ENCODE measurements at places on chromosomes 5 and 9.

DNA sequence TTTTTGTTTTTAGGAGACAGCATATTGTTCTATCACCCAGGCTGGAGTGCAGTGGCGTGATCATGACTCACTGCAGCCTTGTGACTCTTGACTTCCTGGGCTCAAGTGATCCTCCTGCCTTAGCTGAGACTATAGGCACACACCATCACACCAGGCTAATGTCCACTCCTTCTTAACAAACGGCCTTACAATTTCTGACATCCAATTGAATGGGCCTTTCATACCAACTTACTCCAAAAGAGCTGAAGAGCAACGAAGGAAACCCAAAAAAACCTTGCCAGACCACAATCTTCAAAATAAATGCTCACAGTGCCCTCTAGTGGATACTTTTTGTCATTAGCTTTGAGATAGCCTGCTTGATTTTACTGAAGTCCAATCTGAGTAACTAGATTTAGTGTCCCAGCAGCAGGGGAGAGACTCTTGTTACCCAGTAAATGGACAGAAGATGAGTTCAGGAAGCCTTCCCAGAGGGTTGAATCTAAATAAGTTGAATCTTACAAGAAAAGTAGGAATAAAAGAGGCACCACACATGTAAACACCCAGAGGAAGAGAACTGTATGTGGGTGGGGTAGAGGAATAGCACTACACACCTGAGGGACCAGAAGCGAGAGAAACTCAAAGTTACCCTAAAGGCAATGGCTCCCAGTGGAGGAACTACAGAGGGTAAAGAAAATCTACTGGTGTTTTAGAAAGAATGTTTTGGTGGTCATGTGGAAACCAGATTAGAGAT is 9.3 kb downstream of the ZNF622 start:
- DNase-seq: no peak

DNA sequence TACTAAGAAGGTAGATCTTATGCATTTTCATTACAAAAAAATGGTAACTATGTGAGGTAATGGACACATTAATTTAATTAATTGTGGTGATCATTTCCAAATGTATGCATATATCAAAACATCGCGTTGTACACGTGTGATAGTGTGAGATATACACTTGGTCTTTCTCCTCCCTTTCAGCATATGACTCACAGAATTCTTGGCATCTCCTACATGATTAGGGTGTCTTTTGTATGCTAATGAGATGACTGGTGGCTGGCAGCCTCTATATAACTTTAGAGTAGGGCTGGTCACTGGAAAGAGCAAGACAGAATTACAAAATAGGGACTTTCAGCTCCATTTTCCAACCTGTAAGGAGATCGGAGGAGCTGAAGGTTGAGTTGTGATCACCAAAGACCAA is 1167.6 kb downstream of the CDH12 start:
- DNase-seq: no peak

DNA sequence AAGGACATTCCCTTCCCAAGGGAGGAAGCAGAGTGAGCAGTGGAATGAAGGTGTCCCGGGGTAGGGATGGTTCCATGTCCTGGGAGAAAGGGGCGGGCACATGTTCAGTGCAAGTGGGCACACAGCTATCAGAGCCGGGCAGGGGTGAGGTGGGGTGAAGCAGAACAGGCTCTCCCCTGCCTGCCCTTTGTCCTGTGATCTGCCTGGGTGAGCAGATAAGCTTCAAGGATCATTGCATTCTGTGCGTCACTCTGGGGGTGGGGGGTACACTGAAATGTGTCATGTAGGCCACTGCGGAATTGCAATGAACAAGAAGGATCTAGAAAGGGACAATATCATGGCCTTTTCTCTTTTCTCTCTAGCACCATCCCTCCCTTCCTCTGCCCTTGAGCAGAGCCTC is 61.7 kb upstream of the SHB start:
- no peak for DNase-seq

- DNase-seq: no peak
These were observed 15.0 kb upstream of the GPX3 start for GRCh38 chr5:151005187-151005949.

- no peak for DNase-seq
These were observed 385.8 kb upstream of the PCSK5 start for GRCh38 chr9:75504721-75505120.

GRCh38 chr9:3343671-3344070 is 182.1 kb downstream of the RFX3 start:
- no peak for DNase-seq

GRCh38 chr9:133204993-133205336 is 4.1 kb downstream of the OBP2B start:
- DNase-seq: no peak

DNA sequence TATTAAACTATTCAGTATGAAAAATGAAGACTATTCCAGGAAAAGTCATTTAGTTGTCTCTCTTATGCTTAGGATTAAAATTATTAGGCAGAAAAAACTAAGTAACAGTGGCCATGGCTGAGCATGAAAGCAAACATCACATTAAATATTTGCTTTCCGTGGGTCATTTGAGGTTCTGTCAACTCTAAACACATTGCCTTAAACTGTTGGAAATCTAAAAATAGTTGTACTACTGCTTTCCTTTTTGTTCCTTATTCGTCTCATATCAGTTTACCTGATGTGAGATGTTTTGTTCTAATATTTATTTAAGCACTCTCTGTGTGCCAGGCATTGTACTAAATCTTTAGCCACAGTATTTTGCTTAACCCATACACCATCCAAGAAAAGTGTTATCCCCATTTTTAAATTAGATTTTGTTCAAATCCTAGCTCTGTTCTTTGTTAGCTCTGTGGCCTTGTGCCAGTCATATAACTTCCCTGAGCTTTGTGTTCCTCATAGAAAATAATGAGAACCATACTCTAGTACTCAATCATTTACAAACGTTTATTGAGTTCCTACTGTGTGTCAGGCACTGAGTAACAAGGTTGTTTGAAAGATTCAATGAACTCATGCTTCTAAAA is 18.7 kb upstream of the ZNF608 start:
- no peak for DNase-seq

GRCh38 chr5:152125661-152126205 is 201.1 kb upstream of the GLRA1 start:
- DNase-seq: no peak

GRCh38 chr5:93831449-93831848 is 90.0 kb upstream of the POU5F2 start:
- no peak for DNase-seq

- no peak for DNase-seq
These were observed 17.9 kb downstream of the TMEM245 start for GRCh38 chr9:109101810-109102209.

DNA sequence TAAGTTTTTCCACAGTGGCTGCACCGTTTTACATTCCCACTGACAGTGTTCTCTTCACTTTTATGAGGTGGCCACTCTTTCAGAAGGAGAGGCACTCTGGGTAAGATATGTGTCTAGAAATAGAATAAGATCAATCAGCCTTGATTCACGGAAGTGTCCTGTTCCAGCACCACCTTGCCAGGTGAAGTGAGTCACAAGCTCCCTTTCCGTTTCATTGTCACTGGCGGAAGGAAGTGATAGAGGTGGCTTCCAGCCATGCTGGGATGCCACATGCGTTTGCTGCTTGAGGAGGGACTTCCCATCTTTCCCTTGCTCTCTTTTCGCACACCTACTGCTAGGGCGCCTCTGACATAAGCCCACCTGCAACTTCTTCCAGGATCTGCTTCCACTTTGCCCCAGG is 217.1 kb downstream of the PIK3R1 start:
- DNase-seq: no peak

DNA sequence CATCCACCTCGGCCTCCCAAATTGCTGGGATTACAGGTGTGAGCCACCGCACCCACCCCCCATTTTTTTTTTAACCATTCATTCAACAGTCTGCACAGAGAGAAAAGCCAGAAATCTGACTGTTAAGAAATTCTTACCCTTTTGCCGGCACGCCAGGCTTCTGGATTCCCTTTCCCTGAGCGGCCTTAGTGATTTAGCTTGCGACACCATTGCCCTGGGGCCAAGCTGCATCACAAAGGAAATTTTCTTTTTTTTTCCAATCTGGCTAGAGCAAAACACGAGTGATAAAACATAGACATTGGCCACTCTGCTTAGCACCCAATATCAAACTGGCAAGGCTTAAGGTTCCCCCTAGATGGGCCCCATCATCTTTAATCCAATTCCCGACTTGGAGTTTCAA is 21.2 kb upstream of the ATOSB start:
- no peak for DNase-seq

DNA sequence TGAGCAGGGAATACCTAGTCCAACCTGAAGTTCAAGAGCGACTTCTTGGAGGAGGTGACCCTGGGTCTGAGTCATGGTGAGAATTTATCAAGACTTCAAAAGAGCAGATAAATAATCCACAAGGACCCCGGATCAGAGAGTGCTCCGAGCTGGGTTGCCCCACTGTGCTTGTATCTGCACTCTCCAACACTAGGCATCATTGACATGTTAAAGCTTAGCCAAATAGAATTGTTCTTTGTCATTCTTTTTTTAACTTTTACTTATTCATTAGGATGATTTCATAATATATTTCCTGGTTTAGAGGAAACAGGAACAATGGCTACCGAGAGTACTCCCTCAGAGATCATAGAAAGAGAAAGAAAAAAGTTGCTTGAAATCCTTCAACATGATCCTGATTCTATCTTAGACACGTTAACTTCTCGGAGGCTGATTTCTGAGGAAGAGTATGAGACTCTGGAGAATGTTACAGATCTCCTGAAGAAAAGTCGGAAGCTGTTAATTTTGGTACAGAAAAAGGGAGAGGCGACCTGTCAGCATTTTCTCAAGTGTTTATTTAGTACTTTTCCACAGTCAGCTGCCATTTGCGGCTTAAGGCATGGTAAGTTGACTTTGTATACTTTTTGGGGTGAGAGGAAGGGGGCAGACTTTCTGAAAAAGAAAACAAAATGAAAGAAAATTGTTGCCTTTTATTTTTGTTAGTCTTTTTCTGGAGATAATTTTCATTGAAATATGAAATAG is at the start of gene CARD6:
Gene CARD6 (plus strand): TSS at position 300 of the 738 bp plus-strand sequence. CDS start 16 bp downstream, at position 316.
- DNase-seq: no peak

- no peak for DNase-seq
These were observed 12.4 kb downstream of the POLK start for GRCh38 chr5:75524071-75524470.

- no peak for DNase-seq
These were observed 4.1 kb downstream of the TNFAIP8 start for GRCh38 chr5:119359737-119360413.

DNA sequence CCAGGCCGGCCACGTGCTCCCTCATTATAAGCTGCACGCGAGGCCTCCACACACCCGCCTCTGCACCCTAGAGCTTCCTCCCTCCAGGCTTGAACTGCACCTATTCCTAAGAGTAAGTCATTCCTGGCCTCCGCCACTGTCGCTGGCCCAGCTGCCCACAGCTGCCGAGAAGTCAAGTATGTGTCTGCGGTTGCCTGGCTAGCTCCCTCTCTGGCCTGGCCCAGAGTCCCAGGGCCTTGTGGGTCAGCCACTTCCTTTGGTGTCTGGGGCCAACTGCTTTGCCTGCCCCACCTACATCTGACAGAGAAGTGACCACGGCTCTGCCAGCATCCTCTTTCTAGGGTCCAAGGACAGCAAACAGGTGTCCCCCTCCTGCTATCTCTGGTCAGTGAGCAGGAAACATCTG is 18.3 kb downstream of the ABO start:
- DNase-seq: no peak

DNA sequence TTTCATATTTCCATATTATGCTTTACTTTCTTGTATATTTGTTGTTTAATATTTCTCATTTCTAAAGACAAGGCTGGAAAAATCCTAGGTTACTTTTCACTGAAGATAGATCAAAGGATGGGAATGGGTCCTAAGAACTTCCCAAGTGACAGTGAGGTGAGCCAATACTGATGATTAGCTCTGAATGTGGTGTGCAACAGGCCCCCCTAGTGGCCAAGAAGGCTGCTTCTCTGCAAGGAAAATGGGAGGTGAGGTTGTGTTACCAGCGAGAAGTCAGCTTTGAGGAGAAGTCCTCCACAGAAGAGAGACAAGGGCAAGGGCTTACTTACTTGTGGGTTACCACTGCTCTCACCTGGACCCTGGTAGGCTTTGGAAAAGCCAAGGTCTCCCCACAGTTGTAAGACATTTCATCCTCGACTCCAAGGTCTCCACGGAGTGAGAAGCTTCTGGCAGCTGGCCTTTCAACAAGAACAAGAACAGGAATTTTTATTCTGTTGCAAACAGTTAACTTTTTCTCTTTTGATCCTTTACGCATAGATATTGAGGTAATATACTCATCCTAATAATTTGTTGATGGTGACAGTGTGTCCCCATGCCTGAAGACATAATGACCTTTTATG is 69.9 kb downstream of the MAMDC2 start:
- DNase-seq: no peak

- no peak for DNase-seq
These were observed 37.3 kb downstream of the SARDH start for GRCh38 chr9:133700819-133701320.

DNA sequence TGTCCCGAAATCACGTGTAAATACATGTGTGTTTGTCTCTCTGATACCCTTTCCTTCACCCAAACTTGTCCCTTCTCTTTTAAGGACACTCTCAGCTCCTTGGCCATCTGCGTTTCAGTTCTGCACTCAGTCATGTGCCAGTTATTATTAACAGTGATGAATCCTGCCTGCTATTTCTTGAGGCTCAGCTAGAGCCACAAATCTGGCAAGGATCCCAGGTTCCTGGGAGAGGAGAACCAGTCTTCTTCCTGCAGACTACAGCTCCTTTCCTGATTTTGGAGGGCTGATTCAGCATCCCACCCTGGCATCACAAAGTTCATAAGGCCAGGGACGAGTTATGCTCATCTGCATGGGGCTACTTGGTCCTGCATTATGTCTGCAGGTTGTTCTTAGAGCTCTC is 5.6 kb downstream of the MAMDC2 start:
- no peak for DNase-seq

- no peak for DNase-seq
These were observed 395.4 kb downstream of the EFNA5 start for GRCh38 chr5:107275333-107275732.

GRCh38 chr9:8053501-8053900 is 253.9 kb upstream of the DMAC1 start:
- DNase-seq: no peak
